ENCODE measurements at places on chromosomes 1 and 21.

- DNase-seq: no peak
These were observed 1656.0 kb downstream of the MRPL39 start for GRCh38 chr21:23951251-23951650.

- DNase-seq: no peak
These were observed 121.9 kb downstream of the NRIP1 start for GRCh38 chr21:14942801-14943490.

DNA sequence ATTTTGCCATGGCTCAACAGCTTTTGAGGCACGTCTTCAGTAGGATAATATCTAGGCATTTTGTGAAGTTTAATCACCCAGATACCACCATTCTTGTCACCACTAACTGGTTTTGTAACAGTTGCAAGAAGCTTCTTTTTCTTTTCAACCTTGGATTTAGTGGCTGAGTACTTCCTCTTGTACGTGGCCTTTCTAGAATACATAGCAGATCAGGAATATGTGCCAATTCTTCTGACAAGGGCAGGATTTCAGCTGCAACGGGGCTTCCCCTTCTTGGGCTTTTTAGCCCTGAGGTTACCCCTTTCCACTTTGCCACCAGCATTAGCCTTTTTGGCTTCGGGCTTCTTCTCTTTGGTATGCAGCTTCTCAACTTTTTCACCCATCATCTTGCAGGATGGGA, 79.3 kb upstream of the WARS2 start:
- no peak for DNase-seq

DNA sequence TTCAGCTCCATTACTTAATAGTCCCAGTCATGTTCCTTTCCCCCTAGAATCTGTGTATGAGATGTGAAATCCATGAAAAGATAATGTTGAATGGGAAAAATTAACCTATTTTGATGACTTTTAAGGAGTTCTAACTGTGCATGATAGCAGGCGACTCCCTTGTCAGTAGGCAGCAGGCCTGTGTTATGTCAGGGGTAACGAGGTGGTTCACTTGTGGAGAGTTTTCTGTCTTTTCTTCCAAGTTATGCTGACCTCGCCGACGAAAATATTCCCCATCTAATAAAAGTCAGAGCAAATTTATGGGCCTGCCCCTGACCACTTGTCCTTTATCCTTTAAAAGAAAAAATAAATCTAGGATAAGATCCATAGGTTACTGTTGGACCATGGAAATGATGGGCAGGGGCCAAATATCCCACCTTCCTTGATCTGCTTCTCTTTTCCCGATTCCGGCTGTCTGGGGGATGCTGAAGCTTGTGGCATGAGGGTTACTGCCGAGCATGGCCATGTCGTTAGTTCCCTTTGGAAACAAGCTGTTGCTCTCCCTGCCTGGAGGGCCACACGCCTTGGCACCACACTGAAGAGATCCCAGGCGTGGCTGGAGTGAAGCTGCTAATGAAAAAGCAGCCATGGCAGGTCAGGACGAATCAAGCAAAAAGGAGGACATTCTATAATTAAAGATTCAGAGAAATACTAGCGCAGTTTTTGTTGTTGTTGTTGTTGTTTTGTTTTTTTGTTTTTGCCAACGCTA, 93.8 kb downstream of the ROR1 start:
- no peak for DNase-seq

GRCh38 chr1:64915381-64916274, 50.7 kb downstream of the JAK1 start:
- no peak for DNase-seq

GRCh38 chr1:40247655-40248054, at the start of gene TMCO2:
TMCO2 (plus strand) TSS chr1:40247937; CDS start chr1:40247994, 57 bp downstream.
- no peak for DNase-seq

GRCh38 chr1:27522432-27523336, 32.7 kb upstream of the WASF2 start:
- DNase-seq: peak; percentile 68

DNA sequence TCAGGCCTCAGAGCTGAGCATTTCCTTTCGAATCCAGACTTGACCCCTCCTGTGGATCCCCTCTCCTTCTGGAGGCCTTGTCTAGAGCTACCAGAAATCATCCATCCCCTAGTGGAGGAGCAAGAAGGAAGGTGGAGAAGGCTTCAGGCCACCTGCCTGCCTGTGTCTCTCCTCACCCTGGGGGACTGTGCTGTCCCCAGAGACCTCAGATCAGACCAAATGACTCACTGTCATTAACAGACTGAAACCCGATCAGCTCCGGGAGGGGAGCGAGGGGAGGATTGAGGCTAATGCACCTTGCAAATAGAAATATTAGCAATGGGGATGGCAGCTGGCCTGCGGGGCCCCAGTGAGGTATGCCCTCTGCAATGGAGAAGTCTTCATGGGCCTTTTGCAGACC, 2.1 kb downstream of the MYBPH start:
- no peak for DNase-seq
